ENCODE measurements at places on chromosomes 1 and 21.
A peak's percentile ranks its signal among the peaks of the same experiment; 100 is the strongest.

DNA sequence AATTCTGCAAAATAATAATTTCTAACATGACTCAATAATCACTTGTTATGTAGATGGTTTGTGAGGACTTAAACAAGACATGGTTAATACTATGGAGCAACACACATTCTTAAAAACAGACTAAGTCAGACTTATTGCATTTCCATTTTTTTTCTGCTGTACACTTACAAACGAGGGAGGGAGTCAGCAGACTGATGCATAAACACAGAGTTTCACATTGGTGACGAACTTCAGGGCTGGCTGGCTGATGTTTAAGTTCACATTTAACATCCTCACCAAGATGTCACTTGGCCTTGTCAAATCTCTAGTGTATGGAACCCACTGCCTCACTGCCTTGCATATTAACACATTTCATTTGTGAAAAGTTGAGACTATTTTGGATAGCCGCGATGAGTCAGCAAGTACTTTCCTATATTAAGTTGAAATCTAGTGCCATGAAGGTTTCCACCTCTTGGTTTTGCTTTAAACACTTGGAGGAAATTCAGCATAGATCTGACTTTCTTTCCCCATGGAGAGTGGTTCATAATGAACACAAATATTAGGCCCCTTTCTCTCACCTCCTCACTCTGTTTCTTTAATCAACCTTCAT is 337.5 kb upstream of the RUNX1 start:
- no peak for DNase-seq

GRCh38 chr1:6445062-6445763 is 20.6 kb downstream of the ESPN start:
- peak; percentile 37 for DNase-seq

GRCh38 chr21:18499761-18500376 is 96.3 kb upstream of the TMPRSS15 start:
- peak; percentile 48 for DNase-seq

- no peak for DNase-seq
Observed at GRCh38 chr1:152166966-152167365, 7.9 kb upstream of the RPTN start.
